Glutamatergic neuron (in vitro differentiated cells): ENCODE measurements at places on chromosomes 5 and 9. TPM values are rescaled to one million over a fixed set of nuclear protein-coding genes. Genes with fewer than 3 reads are reported as not detected.

NPR2 gene
- 357 TPM for total RNA-seq

GRCh38 chr5:43041110-43041668 is 1.1 kb upstream of the ANXA2R start:
- DNase-seq = no peak

ZDHHC11 gene
- total RNA-seq = 73.0 TPM

DNA sequence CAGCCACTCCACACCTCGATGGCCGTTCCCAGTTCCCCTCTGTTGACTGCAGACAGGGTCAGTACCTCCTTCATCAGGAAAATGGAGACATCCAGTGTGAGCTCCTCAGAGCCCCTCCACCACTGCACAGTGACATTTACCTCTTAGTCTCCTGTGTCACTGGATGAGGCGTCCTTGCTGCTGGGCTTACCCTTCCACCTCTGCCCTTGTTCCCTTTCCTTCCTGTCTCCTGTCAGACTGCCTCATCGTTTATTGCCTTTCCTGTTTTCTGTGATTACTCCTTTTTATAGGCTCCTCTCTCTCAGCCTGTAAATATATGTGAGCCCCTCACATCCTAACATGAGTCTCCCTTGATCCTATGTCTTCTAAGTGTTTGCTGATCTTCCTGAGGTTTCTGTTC is 23.2 kb upstream of the SPTAN1 start:
- no peak for DNase-seq

DNA sequence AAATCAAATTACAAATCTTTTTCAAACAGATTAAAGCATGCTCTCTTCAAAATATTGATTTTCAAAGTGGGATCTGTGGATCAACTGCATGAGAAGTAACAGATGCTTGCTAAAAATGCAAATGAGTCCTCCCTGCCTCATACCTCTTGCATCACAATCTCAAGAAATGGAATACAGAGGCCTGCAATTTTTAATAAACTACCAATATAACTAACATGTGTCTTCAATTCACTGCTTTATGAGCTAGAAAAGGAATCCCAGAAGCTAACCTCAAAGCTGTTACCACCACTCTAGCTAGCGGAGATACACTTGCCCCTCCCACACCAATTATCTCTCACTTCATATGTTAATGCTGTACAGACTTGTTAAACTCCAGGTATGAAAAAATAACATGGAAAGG is 9.6 kb downstream of the OR13C5 start:
- DNase-seq = no peak

DNA sequence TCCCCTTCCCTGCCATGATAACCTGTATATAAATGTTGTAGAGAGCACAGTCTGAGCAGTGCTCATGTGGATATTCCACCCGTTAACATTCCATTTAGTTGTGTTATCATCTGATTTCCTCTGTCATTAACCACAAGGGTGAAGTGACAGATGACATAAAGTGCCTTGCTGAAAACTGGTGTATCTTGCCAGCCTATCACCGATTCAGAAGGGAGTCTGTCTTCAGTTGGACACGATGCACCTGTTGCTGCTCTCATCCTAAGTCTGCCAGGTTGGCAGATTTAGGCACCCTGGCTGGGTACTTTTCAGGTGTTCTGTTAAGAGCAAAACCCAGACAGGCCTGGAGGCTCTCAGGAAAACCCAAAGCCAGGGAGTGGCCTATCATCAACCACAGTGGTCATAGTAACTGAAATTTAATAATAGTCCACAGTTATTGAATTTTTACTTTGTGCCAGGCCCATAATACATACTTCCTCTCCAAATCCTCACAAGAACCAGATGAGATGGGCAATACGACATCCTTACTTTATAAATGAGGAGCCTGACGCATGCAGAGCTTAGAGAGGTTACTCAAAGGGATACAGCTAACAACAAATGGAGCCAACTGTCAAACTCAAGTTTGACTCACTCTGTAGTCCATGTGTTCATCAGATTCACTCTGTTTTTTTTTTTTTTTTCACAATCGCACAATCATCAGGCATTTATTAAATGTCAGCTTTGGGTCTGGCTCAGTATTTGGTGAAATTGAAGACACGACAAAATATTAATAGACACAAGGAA is 100.7 kb upstream of the SPRY4 start:
- DNase-seq = no peak

DNA sequence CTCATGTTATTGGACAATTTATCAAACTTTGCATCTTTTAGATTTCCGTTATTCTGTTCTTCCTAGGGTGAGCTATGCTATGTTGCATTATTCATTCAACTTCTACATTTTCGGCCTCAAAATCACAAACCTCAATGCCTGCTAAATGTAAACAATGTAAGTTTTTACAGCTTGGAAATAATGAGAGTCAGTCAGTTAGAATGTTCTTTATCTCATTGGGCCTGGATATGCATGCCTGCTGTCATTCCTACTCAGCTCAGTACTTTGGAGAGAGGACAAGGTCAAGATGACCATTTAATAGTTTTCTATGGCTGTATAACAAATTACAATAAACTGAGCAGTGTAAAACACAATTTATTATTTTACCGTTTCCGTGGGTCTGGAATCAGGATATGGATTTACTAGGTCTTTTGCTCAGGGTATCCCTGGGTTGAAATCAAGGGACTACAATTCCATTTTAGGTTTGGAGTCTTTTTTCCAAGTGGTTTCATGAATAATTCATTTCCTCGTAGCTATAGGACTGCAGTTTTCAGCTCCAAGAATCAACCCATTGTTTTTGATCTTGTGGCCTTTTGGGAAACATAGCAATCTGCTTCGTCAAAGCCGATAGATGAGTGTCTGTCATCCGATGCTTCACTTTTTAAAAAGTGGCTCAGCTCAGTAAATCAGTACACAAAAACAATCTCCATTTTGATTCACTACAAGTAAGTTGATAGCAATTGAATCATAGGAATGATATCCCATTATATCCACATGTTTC is 1143.2 kb upstream of the CDH6 start:
- no peak for DNase-seq

DNA sequence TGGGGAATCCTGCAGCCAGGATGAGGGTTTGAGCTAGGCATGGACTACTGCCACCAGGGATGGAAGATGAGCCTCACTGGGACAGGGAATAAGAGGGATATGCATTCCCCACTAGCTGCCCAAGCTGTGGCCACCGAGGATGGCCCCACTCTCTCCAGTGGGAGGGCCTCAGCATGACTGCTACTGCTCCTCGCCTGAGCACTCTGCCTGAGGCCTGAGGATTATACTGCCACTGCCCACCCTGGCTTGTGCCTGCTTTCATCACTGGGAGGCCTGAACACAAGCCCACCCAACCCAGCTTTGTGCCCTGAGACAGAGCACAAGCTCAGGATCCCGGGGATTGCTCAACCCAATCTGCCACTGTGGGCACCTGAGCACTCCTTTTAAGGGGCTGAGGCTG is 425.6 kb downstream of the RASEF start:
- no peak for DNase-seq

MYO10 gene
- 23.1 TPM for total RNA-seq

DNA sequence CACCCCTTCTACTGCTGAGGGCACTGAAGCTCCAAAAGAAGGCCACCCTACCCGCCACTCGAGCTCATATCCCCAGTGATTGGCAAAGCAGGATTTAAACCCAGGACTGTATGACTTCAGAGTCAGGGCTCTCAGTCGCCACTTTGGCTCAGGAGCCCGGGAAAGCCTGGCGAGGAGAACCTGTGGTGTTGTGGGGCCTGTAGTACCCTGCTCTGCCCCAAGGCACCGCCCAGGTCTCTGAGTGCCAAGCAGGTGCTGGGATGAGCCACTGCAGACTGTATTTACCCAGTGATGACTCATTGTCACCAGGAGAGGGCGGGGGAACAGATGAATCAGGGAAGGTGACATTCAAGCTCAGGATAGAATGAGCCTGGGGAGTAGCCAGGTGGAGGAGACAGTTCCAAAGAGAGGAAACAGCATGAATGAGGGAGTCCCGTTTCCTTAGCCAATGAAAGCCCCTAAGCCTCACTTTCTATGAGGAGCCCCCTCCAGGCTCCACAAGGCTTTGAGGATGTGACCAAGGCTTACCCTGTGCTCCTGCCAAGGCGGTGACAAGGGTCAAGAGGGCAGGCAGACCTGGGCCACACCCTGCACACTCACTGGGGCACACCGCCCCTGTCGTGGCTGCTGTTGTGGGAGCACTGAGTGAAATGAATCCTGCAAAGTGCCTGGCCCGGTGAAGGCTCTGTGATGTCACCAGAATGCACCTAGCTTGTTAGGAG is 17.8 kb upstream of the DPM2 start:
- DNase-seq = no peak

- no peak for DNase-seq
Measured at GRCh38 chr5:139915266-139915665, 119.7 kb downstream of the PSD2 start.

DNA sequence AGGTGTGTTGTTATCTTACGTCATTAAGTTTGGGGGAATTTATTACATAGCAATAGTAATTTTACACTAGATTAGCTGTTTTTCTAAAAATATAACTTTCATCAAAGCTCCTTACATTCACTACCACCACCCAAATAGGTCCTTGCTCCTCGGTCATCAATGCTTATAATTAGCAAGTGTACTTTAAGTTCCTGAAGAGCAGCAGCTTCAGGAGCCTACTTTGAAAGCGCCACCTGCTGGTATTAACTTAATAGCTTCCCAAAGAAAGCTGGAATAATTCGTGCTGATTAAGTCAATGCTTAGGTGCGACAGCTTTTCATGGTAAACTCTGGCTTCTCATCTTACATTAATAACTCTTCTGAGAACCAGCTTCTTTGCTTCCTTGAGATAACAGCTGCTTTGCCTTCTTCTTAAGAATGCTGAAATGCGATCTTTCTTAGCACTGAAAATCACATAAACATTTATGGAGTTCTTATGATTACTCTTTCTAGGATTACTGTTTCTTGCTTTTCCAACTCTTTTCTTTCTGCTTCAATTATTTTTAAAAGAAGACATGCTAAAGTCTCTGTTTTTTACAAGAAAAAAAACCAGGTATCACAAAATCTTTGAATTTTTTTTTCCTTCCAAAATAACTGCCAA is 10.0 kb upstream of the C5 start:
- no peak for DNase-seq

DNA sequence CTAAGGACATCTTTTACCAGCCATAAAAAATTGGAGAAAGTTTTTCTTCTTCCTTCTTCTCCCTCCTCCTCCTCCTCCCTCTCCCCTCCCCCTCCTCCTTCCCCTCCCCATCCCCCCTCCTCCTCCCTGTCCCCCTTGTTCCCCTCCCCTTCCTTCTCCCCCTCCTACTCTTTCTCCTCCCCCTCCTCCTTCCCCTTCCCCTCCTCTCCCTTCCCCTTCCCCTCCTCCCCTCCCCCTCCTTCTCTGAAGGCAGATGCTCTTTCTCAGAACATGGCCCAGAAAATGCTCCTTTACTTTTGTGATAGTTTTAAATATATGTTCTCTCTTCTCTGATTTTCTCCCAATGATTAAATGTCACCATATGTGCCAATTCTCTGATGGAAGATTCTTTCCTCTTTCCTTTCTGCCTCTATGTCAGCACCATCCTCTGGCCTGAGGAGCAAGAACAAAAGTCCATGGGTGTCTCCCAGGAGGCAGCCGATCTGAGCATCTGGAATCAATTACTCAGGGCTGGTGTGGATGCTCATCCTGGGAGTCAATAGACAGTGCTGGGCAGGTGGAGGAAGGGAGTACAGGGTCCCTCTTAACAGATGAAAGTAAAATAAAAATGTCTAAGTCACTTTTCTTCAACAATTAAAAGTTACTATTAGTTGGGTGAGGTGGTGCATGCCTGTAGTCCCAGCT is 63.0 kb upstream of the GNA14 start:
- no peak for DNase-seq

ANAPC2 gene
- 72.9 TPM for total RNA-seq

DMXL1 gene
- 24.2 TPM for total RNA-seq

GRCh38 chr5:13987843-13988464 is 43.5 kb upstream of the DNAH5 start:
- DNase-seq = peak; percentile 59

DNA sequence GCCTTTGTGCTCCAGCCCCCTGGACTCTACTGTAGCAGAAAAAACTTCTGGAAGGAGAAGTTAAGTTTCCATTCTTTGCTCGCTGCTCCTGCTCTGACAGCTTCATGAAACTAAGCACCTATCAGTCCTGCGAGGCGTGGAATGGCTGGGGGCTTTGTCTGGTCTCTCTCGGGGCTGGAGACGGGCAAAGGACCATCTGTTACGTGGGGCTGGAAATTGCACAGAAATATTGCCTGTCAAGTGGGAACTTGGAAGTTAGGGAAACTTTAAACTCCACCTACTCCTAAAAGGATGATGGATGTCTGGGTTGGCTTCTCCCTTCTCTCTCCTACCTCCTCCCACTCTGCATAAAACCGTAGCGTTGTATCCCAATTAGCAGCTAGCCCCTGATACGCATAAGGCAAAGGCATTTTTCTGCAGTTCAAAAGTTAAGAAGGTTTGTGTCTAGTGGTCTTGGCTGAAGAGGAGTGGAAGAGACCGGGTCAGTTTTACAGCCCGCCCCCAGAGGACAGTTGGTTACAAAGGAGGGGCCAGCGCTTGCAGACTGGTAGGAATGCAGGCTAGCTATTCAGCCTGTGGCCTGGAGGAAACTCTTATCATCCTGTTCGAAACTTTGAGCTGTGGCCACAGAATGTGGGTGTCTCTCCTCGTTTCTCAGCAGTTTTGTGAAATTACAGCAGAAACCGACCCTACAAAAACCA is 1.3 kb downstream of the FBXL7 start:
- DNase-seq = peak; percentile 62

DNA sequence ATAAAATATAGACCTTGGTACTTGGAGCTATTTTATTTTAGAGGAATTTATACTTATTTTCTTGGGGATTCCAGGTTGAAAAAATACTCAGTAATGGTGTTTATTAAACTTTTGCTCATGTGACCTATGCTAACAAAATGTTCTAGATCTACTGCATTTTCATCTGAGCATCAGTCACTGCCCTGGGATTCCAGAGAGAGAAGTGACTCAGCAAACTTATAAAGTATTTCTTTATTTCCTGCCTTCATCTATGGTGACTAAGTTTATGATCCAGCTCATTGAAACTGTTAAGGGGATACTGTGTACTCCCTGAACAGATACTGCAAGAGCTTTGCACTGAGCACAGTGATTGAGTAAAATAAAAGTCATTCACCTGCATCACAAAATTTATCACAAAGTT is 298.5 kb upstream of the CDH18 start:
- DNase-seq = no peak

C9orf153 gene
- 0.27 TPM for total RNA-seq
